ENCODE measurements at places on chromosomes 5 and 9.

DNA sequence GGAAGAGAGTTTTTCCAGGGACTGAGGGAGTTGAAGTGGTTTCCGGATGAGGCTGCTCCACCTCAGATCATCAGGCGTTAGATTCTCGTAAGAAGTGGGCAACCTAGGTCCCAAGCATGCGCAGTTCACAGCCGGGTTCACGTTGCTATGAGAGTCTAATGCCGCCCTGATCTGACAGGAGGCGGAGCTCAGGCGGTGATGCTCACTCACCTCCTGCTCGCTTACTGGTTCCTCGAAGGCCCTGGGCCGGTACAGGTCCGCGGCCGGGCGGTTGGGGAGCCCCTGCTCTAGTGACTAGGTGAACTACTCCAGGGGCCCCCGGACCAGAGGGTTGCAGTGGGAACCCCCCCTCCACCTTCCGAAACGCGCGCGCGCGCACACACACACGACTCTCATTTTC is 997 bp upstream of the RNF130 start:
- H3K27ac ChIP-seq, result peak overlapping the region; percentile 98
- no peaks in the 10 kb centered on the region for H3K27me3 ChIP-seq
- H3K36me3 ChIP-seq, result no peaks in the 10 kb centered on the region
- no peak overlapping the region for H3K4me3 ChIP-seq
- H3K4me1 ChIP-seq, result peaks cover 14% of the 10 kb centered on the region

- H3K27me3 ChIP-seq, result no peaks in the 10 kb centered on the region
- no peaks in the 10 kb centered on the region for H3K4me1 ChIP-seq
- DNase-seq, result no peak
- H3K36me3 ChIP-seq, result no peaks in the 10 kb centered on the region
Observed at GRCh38 chr5:135971701-135972100, 16.9 kb upstream of the LECT2 start.

DNA sequence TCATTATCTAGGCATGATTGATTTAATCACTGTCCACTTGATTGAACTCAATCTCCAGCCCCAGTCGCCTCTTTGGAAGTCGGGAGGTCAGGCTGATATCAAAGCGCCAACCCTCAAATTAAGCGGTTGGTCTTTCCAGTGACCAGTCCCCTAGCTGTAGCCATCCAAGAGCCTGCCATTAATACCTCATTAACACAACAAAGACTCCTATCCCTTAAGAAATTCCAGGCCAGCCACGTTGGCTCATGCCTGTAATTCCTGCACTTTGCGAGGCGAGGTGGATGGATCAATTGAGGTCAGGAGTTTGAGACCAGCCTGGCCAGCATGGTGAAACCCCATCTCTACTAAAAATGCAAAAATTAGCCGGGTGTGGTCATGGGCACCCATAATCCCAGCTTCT is 27.4 kb upstream of the GCNT1 start:
- DNase-seq, result no peak
- no peaks in the 10 kb centered on the region for H3K36me3 ChIP-seq
- no peak overlapping the region for H3K4me3 ChIP-seq
- H3K4me1 ChIP-seq, result no peaks in the 10 kb centered on the region
- H3K27ac ChIP-seq, result no peak overlapping the region

DNA sequence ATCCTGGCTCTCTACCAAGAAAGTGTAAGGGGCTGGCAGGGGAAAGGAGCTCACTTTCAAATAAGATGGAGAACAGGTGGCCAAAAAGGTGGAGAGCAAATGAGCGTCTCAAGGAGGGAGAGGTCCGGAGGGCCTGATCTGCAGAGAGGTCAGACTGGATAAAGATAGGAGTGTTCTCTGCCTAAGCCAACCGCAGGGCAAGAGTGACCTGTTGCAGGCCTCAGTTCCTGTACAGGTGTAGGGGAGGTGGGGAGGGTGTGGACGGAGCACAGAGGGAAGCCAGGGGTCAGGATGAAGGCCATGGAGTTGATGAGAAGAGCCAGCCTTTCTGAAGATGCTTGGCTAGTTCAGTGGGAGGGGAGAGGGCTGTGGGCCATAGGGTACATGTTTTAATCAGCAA is 239.7 kb downstream of the HSPA4 start:
- H3K4me3 ChIP-seq, result no peak overlapping the region
- DNase-seq, result no peak
- H3K36me3 ChIP-seq, result no peaks in the 10 kb centered on the region
- no peaks in the 10 kb centered on the region for H3K27me3 ChIP-seq
- no peak overlapping the region for H3K27ac ChIP-seq

DNA sequence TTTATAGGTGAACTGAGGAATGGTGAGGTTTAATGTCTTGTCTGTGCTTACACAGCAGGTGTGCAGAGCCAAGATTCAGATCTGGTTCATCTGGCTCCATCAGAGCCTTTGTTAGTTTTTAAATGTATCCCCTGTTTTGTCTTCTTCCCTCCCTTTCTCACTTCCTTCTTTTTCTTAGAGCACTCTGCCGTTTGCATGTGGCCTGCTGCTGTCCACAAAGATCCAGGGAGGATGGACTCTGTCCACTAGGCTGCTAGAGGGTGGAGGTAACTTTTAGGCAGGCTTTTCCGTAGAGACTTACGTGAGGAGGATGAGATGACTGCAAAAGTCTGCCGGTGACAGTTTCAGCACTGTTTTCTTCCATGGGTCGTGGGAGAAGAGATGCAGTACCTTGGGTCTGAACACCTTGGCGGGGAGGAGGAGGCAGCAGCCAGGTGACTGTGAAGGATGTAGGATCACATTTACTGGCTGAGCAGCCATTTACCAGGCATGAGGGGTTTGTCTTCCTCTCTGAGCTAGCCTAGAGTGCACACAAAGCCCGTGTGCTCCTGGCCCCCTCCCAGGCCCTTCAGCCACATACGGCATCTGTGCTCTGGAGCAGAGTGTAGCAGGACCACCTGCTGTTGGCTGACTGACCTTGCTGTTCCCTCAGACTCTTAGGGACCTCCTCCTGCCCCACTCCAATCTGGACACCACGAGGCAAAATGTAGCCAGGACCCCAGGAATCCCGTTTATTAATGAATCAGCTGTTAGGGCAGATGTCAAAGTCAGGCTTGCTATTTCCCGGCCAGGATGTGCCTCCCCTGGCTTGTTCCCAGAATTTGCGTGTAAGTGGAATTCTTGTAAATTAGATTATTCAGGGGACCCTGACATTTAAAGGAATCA is 1.8 kb downstream of the NTMT1 start:
- DNase-seq, result no peak
- peaks cover 41% of the 10 kb centered on the region for H3K4me1 ChIP-seq
- no peaks in the 10 kb centered on the region for H3K36me3 ChIP-seq
- no peaks in the 10 kb centered on the region for H3K27me3 ChIP-seq

GRCh38 chr5:119343052-119343451 is 12.8 kb upstream of the TNFAIP8 start:
- peaks cover 25% of the 10 kb centered on the region for H3K4me1 ChIP-seq
- H3K27ac ChIP-seq, result no peak overlapping the region
- H3K4me3 ChIP-seq, result no peak overlapping the region
- H3K36me3 ChIP-seq, result no peaks in the 10 kb centered on the region
- H3K27me3 ChIP-seq, result no peaks in the 10 kb centered on the region

GRCh38 chr5:52665559-52665958 is 122.2 kb upstream of the ITGA1 start:
- no peak overlapping the region for H3K27ac ChIP-seq
- H3K36me3 ChIP-seq, result no peaks in the 10 kb centered on the region

- no peaks in the 10 kb centered on the region for H3K4me1 ChIP-seq
- no peak for DNase-seq
Observed at GRCh38 chr5:31029925-31030324, 163.6 kb upstream of the CDH6 start.

DNA sequence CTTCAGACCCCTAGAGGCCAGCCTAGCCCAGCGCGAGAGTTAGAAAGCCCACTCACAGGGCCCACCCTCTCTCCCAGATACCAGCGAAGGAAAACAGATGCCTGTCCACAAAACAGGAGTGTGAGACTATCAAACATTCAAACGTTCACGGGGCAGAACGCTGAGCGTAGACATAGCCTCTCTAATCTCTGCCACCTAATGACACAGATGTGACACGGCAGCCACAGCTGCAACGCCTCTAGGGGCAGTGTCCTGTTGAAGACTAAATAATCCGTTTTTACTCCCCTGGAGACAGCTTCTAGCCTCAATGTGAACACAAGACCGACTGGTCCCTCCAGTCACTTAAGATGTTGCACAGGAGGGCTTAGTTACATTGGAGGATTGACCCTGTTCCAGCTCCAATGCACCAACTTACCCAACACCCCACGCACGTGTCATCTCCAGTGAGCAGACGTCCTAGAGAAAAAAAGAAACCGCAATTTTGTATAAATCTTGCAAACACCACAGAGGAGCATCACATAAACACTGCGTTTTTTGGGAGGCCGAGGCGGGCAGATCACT is 14.3 kb downstream of the DIPK1B start:
- H3K4me1 ChIP-seq, result no peaks in the 10 kb centered on the region
- peak overlapping the region; percentile 25 for H3K27ac ChIP-seq
- no peaks in the 10 kb centered on the region for H3K27me3 ChIP-seq
- H3K36me3 ChIP-seq, result no peaks in the 10 kb centered on the region

- H3K36me3 ChIP-seq, result no peaks in the 10 kb centered on the region
- no peak overlapping the region for H3K27ac ChIP-seq
- no peaks in the 10 kb centered on the region for H3K4me1 ChIP-seq
- H3K27me3 ChIP-seq, result no peaks in the 10 kb centered on the region
- H3K4me3 ChIP-seq, result no peak overlapping the region
Observed at GRCh38 chr9:34446468-34446891, 11.9 kb downstream of the FAM219A start.

- DNase-seq, result no peak
- H3K4me3 ChIP-seq, result no peak overlapping the region
- no peaks in the 10 kb centered on the region for H3K4me1 ChIP-seq
- H3K27ac ChIP-seq, result no peak overlapping the region
Observed at GRCh38 chr5:127216898-127217675, 73.5 kb upstream of the MEGF10 start.

DNA sequence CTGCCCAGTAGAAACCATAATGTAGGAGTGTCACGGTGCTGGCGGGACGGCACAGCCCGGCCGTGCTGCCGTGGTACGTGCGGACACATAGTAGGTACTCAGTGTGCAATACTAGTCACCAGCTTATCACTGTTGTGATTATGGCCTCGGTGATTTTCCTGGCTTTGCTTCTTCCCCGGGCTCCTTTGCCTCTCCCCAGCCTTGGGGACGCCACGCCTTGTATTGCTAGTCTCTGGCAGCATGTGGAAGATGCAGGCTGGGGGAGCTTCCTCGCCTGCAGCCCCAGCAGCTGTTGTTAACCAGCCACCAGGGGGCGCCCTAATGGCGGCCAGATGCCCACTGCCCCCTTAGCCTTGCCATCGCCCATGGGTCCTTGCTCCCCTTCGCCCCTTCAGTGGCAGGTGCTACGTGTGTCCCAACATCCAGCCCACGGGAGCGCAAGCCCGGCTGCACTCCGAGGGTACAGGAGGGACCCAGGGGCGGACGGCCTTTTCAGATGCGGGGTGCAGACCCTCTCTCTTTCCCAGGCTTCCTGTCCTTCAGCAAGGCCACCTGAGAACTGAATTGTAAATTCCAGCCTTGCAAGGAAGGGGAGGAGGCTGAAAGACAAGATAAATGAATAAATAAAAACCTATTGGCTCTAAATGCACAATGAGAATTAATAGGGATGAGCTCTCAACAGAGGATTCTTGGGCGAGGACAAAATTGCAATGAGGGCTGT is 8.0 kb downstream of the NTNG2 start:
- H3K4me3 ChIP-seq, result no peak overlapping the region
- no peak overlapping the region for H3K27ac ChIP-seq
- no peaks in the 10 kb centered on the region for H3K27me3 ChIP-seq

DNA sequence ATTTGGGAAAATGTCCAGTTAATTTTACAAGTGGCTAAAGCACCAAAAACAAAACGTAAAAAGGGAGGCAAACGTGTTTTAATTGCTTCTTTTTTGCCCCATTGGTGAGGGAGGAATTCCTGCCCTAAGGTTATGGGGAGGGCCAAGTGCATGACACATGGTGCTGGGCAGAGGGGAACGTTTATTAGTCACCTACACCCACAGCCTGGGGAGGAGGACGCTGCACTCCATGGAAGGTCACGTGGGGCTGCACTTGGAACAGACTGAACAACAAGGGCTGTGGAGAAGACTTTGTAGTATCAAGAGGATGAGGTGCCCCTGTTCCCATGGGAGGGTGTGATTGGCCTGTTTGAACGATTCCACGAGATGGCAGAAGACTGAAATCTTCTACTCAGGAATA is 13.7 kb upstream of the ADAMTS16 start:
- H3K4me1 ChIP-seq, result no peaks in the 10 kb centered on the region
- DNase-seq, result no peak

DNA sequence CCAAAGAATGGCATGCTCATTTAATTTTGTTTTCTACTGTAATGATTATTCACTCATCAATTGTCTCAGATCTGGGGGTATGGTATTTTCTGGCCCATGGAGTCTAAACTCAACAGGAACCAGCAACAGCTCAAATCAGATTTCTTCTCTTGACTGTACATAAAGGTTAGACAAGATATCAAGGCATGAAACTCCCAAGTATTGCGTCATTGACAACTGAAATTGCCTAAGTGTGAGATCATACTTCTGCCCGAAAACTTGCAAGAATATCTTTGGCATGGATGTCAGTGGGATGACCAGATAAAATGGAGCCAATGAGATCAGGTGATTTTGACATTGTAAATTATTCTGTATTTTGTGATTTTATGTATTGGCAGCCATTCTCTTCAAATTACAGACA is 141.7 kb upstream of the STK32A start:
- H3K27ac ChIP-seq, result no peak overlapping the region
- no peak for DNase-seq
- H3K4me3 ChIP-seq, result no peak overlapping the region
- H3K36me3 ChIP-seq, result no peaks in the 10 kb centered on the region
- H3K4me1 ChIP-seq, result peaks cover 4% of the 10 kb centered on the region

DNA sequence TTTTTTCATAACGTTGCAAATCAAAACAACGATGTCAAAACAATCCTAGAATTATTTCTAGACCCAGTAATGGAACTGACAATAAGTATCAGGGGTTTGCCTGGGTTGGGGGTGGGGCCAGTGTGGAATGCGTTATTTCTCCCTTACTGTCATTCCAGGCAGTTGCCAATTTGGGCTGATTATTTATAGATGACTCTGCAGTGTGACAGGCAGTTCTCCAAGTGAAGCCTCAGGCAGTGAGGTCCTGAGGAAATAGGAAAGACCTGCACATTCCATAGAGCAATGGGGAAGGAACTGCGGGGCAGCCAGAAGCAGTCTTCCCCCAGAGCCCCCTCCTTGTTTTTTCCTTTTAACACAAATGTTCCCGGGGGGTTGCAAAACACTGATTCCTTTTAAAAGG is 179.0 kb downstream of the YTHDC2 start:
- H3K27ac ChIP-seq, result no peak overlapping the region
- no peak for DNase-seq
- H3K27me3 ChIP-seq, result no peaks in the 10 kb centered on the region
- H3K36me3 ChIP-seq, result no peaks in the 10 kb centered on the region

- no peak overlapping the region for H3K27ac ChIP-seq
- DNase-seq, result no peak
- H3K4me1 ChIP-seq, result no peaks in the 10 kb centered on the region
Observed at GRCh38 chr9:83569326-83569725, 31.1 kb upstream of the FRMD3 start.

DNA sequence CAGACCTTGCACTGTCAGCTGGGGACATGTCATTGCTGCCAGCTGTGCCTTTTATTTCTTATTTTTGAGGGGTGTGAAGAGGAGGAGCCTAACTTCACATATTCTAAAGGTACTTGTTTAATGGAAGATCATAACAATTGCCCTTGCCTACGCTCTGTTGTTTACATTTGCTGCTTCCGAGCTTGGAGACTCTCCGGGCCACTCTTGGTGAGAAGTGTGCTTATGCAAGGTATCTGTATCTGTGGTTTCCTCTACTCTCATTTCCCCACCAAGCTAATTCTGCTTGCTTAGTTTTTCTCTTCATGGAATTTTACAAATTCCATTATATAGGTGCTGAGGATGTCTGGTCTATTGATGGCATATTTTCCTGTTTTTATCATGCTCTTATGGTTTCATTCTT is 105.3 kb downstream of the RASGRF2 start:
- no peaks in the 10 kb centered on the region for H3K36me3 ChIP-seq
- H3K4me3 ChIP-seq, result no peak overlapping the region
- H3K4me1 ChIP-seq, result no peaks in the 10 kb centered on the region
- no peak overlapping the region for H3K27ac ChIP-seq

All from Peyer's patch (tissue), 4 donors.